SIG-M5 (cell line): ENCODE measurements at places on chromosomes 5 and 9.

DNA sequence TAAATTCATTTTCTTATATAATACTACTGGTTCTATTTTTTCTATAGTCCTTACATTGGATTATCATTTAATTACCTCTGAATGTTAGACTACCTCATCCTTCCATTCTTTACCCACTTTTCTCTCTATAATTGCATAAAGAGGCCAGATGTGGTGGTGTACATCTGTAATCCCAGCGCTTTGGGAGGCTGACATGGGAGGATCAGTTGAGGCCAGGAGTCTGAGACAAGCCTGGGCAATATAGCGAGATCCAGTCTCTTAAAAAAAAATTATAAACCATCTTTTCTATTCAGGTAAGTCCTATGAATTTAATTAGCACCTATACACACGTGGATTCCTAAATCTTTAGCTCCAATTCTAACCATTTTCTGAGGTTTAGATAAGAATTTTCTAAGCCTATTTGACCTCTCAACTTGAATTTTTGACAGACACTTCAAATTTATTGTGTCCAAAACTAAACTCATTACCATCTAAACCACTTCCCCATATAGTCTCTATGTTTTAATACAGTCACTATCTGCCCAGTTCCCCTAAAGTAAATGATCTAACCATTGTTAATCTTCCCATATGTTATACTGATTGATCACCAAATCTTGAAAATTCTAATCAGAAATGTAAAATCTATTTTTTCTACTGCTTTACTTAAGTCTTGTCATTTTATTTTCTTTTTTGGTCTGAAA lies 33.0 kb upstream of the CHD1 start:
- no peak for DNase-seq

GRCh38 chr5:127957701-127958239 lies 125.8 kb upstream of the SLC12A2 start:
- DNase-seq: no peak

- no peak for DNase-seq
Observed at GRCh38 chr9:79977510-79978197, 405.9 kb downstream of the TLE4 start.

DNA sequence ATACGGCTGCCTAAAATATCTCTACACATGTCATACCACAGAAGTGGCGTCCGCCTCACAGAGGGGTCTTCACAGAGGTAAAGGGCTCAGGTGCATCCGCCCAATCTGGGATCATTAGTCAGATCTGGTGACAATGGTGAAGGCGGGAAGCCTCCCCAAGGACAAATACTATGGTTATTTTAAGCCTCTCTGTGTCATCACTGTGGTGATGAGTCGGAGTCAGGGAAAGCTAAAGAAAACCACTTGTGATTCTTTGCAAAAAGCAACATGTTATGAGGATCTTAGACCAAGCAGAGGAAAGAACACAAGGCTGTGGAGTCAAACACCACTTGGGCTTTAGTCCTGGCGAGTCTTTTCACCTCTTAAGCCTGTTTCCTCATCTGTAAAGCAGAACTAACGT lies 190.4 kb downstream of the DRD1 start:
- DNase-seq: no peak

- no peak for DNase-seq
Observed at GRCh38 chr5:44659334-44659733, 149.4 kb upstream of the MRPS30 start.

DNA sequence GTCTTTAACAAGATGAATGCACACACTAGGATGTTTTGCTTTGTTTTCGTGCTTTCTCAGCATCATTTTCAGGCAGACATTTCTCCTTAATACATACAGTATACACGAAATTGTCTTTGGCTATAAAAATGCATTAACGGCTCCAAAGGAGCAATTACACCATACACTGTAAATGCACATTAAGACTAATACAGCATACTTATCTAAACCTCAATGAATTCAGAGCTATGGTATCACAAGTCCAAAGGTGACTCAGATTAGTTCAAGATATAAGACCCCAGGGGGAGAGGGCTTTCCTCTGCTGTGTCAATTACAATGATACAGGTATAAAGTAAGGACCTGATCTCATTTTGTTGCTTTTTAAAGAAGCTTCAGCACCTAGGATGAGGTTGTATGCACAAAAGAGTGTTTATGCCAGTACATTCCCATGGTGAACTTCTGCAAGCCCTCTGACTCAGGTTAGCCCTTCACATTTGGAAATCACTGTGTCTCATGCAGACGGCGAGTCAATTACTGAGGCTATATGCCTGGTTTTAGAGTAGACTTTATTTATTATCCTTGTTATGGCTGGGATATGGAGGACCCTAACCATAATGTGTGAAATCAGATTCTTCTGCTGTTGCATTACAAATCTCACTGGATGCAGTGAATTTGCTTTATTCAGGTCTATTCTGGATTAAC lies 233.3 kb downstream of the ZNF608 start:
- no peak for DNase-seq

GRCh38 chr9:95595721-95596295 lies 79.0 kb upstream of the PTCH1 start:
- DNase-seq: no peak

GRCh38 chr5:9892696-9893095 lies 262.5 kb upstream of the TAS2R1 start:
- no peak for DNase-seq
